DMS 273 treated with DMSO at 0.1 percent for 48 hours (cell line): ENCODE measurements at places on chromosomes 7 and 10.

GRCh38 chr10:1715821-1716220, 21.5 kb downstream of the ADARB2 start:
- no peak for DNase-seq

DNA sequence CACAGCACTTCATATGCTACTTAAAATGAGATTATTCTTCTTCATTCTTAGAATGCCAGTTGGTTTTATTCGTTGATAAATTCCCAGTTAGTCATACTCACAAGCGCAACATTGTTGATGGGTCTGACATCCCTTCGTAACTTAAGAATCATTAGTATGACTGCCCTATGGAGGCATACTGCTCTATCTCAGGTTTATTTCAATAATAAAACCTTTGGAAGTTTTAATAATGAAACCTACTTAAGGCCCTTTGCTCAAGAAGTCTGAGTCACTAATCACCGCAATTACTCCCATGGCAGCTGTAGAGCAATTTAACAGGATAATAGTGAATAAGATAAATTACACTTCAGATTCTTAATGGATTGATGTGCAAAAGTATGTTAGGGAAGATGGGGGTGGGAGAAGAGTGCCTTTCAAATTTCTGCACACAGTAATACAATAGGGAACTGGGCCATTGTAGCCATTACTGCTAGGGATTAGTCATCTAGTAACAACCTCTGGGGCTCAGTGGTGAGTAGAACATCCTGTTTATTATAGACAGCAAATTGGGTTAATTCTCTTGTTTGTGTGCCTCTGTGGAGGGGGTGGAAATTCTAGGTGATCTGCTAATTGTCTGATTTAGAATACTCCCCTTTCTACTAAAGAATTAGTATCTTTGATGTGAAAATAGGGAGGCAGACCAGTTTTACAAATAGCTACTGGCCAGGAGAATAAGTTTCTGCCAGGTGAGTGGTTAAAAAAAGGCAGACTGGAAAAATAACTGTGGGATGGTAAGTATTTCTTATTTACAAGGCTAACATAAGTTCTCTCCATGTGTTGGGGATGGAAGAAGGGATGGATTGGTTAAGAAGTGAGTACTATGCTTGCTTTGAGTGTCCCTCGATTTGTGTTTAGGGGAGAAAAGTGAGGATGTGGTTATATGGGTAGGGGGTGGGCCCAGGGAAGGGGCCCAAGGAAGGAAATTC, 74.5 kb upstream of the VKORC1L1 start:
- DNase-seq = no peak

DNA sequence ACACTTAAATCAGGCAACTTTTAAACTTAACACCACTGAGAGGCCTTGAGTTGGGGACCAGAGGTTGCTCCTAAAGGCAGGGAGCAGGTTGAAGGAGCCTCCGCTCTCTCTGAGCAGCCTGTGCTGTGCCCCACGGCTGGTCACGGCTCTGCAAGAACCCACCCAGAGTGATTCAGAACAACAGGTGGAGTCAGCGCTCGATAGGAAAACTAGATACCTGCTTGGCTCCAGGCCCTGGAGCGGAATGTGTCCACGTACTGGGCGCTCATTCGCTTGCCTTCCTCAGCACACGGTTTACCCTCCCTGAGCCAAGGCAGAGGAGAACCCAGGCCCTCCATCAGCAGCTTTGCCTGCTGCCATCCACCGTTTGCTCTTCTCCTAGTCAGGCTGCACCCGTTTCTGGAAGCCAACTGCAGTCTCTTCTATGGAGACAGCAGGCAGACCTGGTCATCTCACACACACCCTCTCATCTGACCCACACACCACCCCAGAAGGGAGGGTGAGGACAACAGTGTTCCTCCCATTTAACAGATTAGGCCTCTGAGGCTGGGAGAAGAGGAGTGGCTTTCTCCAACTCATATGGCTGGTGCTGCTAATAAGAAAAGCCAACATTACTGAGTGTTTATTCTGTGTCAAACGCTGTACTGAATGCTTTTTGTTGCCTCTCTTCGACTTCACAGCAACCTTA, 37.6 kb upstream of the PDCD4 start:
- no peak for DNase-seq

DNA sequence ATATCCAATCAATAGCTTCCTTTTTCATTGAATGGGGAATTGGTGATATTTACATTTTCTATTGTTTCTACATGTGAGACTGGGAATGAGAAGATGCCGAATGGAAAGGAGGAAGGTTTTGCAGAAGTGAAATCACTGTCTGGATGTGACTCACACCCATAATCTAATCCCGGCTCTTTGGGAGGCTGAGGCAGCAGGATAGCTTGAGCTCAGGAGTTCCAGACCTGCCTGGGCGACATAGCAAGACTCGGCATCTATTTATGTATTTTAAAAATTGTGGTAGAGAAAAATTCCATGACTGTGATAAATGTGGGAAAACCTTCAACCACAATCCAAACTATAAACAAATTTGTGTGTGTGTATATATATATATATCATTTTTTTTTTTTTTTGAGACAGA, 10.9 kb upstream of the FIS1 start:
- DNase-seq = no peak

- DNase-seq = no peak
Measured at GRCh38 chr10:49595003-49595712, 15.0 kb upstream of the SLC18A3 start.

DNA sequence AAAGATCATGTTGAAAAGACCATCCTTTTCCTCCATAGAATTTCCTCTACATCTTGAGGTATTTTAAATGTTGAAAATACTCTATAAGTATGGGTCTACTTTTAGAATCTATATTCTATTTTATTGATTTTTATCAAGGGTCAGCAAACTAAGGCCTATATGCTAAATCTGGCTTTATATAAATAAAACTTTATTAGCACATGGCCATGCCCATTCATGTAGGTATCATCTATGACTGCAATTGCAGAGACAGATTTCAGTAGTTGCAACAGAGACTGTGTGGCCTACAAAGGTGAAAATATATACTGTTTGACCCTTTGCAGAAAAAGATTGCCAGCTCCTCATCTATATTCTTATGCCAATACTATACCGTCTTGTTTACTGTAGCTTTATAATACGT, 72.7 kb downstream of the TAX1BP1 start:
- DNase-seq = no peak

GRCh38 chr10:82813856-82814255, 938.9 kb downstream of the NRG3 start:
- no peak for DNase-seq

- DNase-seq = no peak
Measured at GRCh38 chr10:70233939-70234300, 691 bp upstream of the PPA1 start.

GRCh38 chr7:98669329-98670000, 52.4 kb downstream of the NPTX2 start:
- peak; percentile 89 for DNase-seq

- no peak for DNase-seq
Measured at GRCh38 chr7:150406567-150407421, 27.7 kb downstream of the ZNF775 start.
